IMR-90 (cell line): ENCODE measurements at places on chromosomes 12 and 14. TPM values are rescaled to one million over a fixed set of nuclear protein-coding genes. Genes with fewer than 3 reads are reported as not detected.

ZFYVE21 gene
- total RNA-seq = 41.2 and 41.4 TPM in 2 replicates

FLRT2 gene
- total RNA-seq = 11.1 and 13.1 TPM in 2 replicates

DNA sequence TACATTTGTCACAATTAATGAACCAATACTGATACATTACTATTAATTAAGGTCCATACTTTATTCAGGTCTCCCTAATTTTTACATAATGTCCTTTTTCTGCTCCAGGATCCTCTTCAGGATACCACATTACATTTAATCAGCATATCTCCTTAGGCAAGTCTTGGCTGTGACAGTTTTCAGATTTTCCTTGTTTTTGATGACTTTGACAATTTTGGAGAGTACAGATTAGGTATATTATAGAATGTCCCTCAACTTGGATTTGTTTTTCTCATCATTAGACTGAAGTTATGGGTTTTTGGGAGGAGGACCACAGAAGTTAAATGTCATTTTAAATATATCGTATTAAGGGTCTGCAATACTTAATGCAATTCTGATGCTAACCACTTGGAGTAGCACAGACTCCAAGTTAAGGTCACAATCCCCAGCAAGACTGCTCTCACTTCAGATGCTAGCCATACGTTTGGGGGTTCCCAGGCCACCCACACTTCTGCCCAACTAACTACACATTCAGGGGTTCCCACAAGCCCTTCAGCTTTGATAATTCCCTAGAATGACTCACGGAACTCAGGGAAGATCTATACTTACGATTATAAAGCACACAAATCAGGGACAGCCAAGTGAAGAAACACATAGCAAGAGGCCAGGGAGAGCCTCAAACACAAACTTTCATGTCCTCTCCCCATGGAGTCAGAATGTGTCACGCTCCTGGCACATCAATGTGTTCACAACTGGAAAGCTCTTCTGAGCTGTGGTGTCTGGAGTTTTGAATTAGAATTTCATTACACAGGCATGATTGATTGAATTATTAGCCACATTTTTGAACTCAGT lies 17.0 kb upstream of the NUBPL start:
- peak; percentile 23 for DNase-seq
- H3K4me1 ChIP-seq = no peaks in the 10 kb centered on the region
- no peak overlapping the region for H3K27ac ChIP-seq
- no peak overlapping the region for H3K4me3 ChIP-seq

TDRD9 gene
- total RNA-seq = under 0.01 and 0.18 TPM in 2 replicates

GLS2 gene
- total RNA-seq = under 0.01 and 0.36 TPM in 2 replicates

LHX5 gene
- not detected in 2 replicates for total RNA-seq

GRCh38 chr14:93713726-93714405 lies 74.4 kb downstream of the PRIMA1 start:
- H3K4me1 ChIP-seq = no peaks in the 10 kb centered on the region
- no peaks in the 10 kb centered on the region for H3K36me3 ChIP-seq
- no peak for DNase-seq
- H3K4me3 ChIP-seq = no peak overlapping the region
- no peak overlapping the region for H3K27ac ChIP-seq
- H3K27me3 ChIP-seq = no peaks in the 10 kb centered on the region

GRCh38 chr12:88638388-88638787 lies 58.1 kb upstream of the KITLG start:
- peaks cover 2% of the 10 kb centered on the region for H3K4me1 ChIP-seq
- no peaks in the 10 kb centered on the region for H3K27me3 ChIP-seq
- H3K27ac ChIP-seq = peak overlapping the region; percentile 78; the same call in 1 of the 2 replicates
- DNase-seq = peak; percentile 26
- H3K36me3 ChIP-seq = no peaks in the 10 kb centered on the region

DNA sequence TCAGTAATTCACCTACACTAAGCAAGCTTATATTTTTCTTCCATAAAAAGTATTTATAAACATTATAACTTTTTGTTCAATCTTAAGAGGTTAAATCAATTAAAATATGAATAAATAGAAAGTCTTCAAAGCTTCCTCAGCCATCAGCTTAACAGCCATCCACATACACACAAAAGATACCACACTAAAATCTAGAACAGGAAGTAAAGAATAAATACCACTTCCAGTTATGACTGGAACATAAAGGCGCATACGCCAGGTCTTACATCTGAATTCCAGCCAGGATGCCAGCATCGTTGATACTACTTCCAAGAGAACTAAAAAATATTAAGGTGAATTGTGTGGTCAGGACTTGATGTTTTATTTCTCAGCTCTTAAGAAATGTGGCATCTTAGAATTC lies 17.0 kb downstream of the SIX1 start:
- H3K27ac ChIP-seq = no peak overlapping the region
- no peak for DNase-seq
- peaks cover 3% of the 10 kb centered on the region for H3K4me1 ChIP-seq
- H3K27me3 ChIP-seq = no peaks in the 10 kb centered on the region

- H3K27me3 ChIP-seq = no peaks in the 10 kb centered on the region
- no peaks in the 10 kb centered on the region for H3K4me1 ChIP-seq
- no peak for DNase-seq
Measured at GRCh38 chr12:92045852-92046251, 99.8 kb downstream of the BTG1 start.

SLC2A14 gene
- total RNA-seq = under 0.01 TPM in 1 of 2 replicates, not detected in the other

INHBE gene
- total RNA-seq = 0.56 and 0.90 TPM in 2 replicates

DNA sequence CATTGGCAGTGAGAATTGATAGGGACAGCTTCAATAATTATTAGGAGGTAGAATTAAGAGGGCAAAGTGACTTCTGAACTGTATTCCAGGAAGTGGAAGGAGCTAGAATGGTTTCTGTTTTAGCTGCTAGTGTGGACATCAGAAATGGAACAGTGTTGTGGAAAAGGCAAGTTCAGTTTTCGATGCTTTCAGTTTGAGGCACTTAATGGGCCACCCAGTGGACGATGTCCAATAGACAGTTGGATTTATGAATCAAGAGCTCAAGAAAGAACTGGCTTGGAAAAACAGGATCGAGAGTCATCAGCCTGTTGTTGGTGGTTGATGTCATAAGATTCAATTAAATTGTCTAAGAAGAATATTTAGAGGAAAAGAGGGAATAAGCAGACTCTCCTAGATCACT lies 136.3 kb downstream of the DYRK2 start:
- H3K4me3 ChIP-seq = no peak overlapping the region
- H3K36me3 ChIP-seq = no peaks in the 10 kb centered on the region
- no peaks in the 10 kb centered on the region for H3K4me1 ChIP-seq
- no peak overlapping the region for H3K27ac ChIP-seq

- DNase-seq = no peak
- no peak overlapping the region for H3K27ac ChIP-seq
- no peaks in the 10 kb centered on the region for H3K4me1 ChIP-seq
- H3K4me3 ChIP-seq = no peak overlapping the region
- no peaks in the 10 kb centered on the region for H3K36me3 ChIP-seq
- H3K27me3 ChIP-seq = peaks cover 6% of the 10 kb centered on the region
Measured at GRCh38 chr14:91095178-91095577, 18.7 kb upstream of the DGLUCY start.

DNA sequence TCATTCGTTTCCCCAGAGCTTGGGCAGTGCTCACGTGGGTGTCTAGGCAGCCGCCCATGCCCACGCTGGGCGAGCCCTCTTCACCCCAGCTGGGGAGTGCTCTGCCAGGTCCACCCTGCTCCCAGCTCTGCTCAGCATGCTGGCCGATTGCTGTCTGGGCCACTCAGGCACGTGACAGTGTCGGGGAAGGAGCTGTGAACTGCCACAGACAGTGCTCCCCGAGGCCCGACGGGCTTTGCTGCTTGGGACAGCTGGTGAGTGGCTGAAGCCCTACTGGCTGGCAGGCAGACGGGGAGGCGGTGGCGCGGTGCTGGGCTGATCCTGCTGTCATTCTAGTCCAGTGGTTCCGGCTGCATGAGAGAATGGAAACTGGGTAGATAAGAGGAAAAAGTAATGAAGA lies 15.8 kb downstream of the NOC4L start:
- peaks cover 10% of the 10 kb centered on the region for H3K36me3 ChIP-seq
- H3K27ac ChIP-seq = no peak overlapping the region
- H3K4me1 ChIP-seq = peaks cover 7% of the 10 kb centered on the region

DCN gene
- 223 and 241 TPM in 2 replicates for total RNA-seq

DNA sequence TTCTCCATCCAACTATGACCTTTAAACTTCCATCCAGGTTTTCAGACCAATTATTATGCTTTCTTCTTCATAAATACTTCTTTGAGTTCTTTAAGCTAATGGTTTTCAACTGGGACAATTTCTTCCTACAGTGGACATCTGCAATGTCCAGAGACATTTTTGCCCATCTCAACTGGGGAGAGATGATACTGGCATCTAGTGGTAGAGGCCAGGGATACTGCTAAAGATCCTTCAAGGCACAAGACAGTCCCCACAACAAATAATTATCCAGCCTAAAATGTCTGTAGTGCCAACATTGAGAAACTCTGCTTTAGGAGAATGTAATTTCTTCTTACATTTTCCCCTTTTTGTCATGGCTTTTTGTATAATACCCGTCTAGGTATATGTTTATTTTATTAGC lies 10.6 kb downstream of the TRHDE start:
- H3K4me1 ChIP-seq = peaks cover 9% of the 10 kb centered on the region
- DNase-seq = no peak

GRCh38 chr12:100964028-100964427 lies 169.5 kb downstream of the ANO4 start:
- H3K4me3 ChIP-seq = no peak overlapping the region
- H3K27me3 ChIP-seq = no peaks in the 10 kb centered on the region
- no peaks in the 10 kb centered on the region; the same call in 1 of the 2 replicates for H3K36me3 ChIP-seq
- H3K4me1 ChIP-seq = 0 out of 2 replicates have a peak, but pooled peaks cover 2% of the 10 kb centered on the region
- no peak overlapping the region for H3K27ac ChIP-seq

GRCh38 chr14:47278233-47278842 lies 397.1 kb downstream of the MDGA2 start:
- no peak overlapping the region for H3K4me3 ChIP-seq
- H3K36me3 ChIP-seq = no peaks in the 10 kb centered on the region
- DNase-seq = no peak
- H3K27ac ChIP-seq = no peak overlapping the region

DNA sequence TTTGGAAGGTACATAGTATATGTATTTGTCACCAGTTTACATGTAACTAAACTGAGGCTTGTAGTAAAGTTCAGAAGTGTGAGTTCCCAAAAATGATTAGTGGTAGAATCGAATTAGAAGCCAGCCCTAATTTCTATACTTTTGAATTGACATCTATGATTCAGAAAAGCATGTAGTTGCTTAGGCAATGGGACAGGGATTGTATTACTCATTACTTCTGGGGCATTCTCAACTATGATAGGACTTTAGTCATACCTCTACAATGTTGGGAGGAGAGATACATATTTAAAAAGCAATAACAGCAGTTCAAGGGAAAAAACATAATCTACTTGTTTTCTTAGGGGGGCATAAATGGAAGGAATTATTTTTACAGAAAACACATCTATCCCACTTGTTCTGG lies 277.9 kb upstream of the E2F7 start:
- DNase-seq = peak; percentile 46
- H3K27me3 ChIP-seq = no peaks in the 10 kb centered on the region
- no peak overlapping the region for H3K4me3 ChIP-seq
- H3K36me3 ChIP-seq = no peaks in the 10 kb centered on the region

DNA sequence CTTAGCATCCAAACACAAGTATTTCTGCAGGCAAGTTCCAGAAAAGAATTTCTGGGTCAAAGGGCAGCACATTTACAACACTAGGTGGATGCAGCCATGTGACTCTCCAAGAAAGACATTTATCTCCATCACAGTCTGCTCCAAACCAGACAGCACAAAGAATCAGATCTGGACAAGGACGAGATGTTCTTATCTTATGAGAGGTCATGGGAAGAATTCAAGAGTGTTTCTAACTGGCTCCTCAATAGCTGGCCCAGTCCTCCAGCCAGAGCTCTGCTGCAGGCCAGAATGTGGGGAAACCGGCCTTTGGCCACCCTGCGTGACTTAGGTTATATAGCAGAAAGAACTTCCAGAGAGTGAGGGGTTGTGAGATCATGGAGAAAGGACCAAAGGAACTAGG lies 17.4 kb downstream of the TMEM119 start:
- H3K36me3 ChIP-seq = no peaks in the 10 kb centered on the region
- peaks cover 3% of the 10 kb centered on the region; the same call in 1 of the 2 replicates for H3K4me1 ChIP-seq
- H3K27me3 ChIP-seq = peaks cover 2% of the 10 kb centered on the region
- no peak overlapping the region for H3K4me3 ChIP-seq
- H3K27ac ChIP-seq = no peak overlapping the region

DDX51 gene
- 3.3 and 3.8 TPM in 2 replicates for total RNA-seq

CDKN3 gene
- total RNA-seq = 48.9 and 70.8 TPM in 2 replicates

DNA sequence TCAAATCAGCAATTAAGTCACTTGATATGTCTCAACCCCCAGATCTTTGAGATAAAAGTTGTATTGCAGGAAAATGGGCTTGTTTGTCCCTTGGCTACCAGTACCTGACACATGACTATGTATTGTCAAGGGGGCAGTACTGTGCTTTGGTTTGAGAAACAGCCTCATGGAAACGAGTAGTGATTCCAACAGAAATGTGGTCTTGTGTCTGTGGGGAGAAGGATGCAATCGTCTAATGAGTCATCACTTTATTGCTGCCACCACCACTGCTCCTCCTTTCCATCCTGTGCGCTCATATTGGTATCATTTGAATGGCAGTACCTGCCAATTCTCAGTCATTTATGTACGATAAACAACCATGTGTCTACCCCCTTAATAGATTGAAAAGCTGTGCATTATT lies 72.8 kb upstream of the ARHGAP5 start:
- H3K4me1 ChIP-seq = peaks cover 2% of the 10 kb centered on the region; the same call in 1 of the 2 replicates
- H3K27ac ChIP-seq = no peak overlapping the region
- DNase-seq = no peak
- H3K4me3 ChIP-seq = no peak overlapping the region
